Stimulated activated CD8-positive, alpha-beta memory T cell treated with anti-CD3 and anti-CD28 coated beads, Interleukin-15, amount 100 ng/mL, for 24 hours (primary cell): ENCODE measurements at places on chromosomes 5 and 9.

- DNase-seq: no peak
These were observed 11.0 kb downstream of the TRIO start for GRCh38 chr5:14153932-14154731.

DNA sequence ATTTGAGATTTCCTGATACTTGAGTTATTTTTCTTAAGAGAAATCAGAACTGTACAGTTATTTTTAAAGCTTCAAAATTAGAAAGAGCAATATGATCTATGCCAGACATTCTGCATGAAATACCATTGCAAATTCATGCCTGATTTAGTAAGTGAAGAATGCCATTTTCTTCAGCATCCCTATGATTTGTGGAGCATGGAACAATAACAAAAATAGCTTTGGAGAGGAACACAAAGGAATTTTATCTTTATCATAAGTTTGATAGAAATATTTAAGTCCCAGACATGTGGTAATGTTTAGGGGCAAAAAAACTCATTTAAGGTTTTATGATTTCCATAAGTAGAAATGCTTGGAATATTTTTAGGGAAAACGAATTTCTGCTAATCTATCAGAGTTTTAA is 1863.4 kb downstream of the EFNA5 start:
- DNase-seq: no peak

GRCh38 chr9:110969971-110970386 is 68.3 kb downstream of the LPAR1 start:
- DNase-seq: no peak

DNA sequence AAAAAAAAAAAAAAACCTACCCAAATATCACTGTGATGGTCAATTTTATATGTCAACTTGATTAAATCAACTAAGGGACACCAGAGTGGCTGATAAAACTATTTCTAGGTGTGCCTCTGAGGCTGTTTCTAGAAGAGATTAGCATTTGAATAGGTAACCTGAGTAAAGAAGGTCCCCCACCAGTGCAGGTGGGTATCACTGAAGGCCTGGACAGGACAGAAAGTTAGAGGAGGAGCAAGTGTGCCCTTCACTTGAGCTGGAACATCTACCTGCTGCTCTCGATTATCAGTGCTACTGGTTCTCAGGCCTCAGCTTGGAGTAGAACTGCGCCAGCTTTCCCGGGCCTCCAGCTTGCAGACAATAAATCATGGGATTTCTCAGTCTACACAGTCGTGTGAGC is 88.7 kb downstream of the TLE1 start:
- DNase-seq: no peak

GRCh38 chr5:108028883-108029282 is 353.0 kb downstream of the FBXL17 start:
- no peak for DNase-seq

DNA sequence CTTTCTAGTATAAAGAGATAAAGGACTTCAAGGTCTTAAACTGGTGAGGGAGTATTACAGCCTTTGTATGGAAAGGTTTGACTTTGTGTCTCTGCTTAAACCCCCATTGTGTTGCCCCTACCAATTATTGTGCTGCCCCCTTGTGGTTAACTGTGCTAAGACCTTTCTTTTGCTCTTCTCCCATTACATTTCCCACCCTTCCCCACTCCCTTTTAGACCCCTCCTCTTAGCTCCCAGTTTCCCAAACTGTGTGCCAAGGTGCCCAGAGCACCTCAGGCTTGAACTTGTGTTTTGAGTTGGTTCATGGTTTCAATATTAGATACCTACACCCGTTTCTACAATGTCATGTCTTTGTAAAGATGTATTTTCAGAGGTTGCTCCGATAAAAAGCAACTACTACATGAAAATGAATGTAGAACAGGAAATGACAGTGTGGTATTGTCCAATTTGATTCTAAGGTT is 2.9 kb downstream of the JAK2 start:
- no peak for DNase-seq

- DNase-seq: no peak
These were observed 352.7 kb downstream of the EBF1 start for GRCh38 chr5:158746979-158747378.

DNA sequence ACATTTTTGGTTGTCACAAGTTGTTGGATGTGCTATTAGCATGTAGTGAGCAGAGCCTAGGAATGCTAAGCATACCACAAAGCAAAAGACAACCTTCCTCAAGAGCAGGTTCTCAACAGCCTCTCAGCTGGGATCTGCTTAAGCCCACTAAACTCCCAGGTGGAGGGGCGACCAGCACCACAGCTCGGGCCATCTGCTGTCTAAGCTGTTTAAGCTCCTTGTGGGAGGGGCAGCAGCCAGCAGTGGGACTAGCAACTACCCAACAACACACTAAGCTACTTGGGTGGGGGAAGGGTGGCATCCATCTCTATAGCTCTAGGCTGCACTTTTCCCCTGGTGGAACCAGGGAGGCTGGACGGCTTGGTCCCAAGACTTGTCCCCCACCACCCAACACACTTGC is 1052.7 kb upstream of the ARRDC3 start:
- DNase-seq: no peak

DNA sequence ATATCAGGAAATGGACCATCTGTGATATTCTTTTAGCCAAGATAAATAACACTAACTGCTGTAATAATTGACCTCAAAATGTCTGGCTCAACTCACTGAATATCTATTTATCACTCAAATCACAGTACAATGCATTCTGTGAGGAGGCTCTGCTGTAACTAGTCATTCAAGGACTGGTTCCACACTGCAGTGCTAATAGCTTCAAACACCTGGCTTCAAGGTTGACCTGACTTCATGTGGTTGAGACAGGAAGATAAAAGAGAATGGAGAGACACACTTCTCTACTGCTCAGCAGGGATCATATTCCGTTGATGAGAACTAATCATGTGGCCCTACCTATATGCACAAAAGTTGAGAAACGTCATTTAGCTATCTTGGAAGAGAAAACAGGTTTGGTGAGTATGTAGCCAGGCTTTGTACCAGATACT is 3.4 kb upstream of the RHOBTB3 start:
- no peak for DNase-seq

DNA sequence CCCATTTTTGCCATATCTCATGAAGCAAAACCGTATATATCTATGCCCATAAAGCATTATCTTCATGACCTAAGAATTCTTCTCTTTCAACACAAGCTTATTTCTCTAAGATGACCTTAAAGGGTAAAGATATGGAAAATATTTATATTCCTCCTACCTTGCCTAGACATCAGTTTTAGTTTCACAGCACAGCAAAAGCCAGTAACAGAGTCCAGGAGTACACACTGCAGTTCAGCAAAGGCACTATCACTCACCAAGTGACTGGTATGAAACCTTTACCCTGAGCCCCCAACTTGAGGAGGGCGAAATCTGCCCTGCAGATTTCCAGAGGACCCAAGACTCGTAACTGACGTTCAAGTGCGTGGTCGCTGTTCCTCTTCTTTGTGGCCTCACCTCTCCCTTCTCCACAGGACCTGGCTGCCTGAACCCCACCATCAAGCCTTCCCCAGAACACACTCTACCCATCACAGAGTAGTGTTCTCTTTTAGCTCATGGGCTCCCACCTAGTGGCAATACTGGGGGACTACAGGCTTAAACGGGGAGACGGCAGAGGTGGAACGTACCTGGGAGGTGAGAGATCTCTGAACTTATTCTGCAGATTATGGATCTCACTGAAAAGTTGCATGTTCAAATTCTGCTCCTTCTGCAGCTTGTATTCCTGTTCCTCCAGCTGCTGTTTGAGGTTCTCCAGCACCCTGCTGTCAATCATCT is 141.0 kb downstream of the CDK5RAP2 start:
- no peak for DNase-seq

DNA sequence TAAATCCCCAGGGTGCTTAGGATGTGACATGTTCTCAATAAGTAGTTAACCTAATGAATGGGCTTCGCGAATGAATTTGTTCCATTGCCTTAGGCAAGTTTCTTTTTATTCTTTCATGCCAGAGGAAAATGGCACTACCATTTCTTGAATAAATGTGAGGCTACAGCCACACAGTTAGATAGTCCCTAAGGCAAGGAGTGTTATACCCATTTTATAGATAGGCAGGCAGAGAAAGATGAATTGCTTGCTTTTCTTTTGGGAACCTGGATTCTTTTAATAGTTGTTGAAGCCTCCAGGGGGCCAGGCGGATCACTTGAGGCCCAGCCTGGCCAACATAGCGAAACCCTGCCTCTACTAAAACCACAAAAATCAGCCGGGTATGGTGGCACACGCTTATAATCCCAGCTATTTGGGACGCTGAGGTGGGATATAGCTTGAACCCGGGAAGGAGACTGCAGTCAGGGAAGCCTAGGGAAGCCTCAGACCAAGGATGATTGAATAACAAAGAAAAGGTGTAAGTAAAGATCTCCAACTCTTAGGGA is 943 bp downstream of the NOP16 start:
- no peak for DNase-seq

DNA sequence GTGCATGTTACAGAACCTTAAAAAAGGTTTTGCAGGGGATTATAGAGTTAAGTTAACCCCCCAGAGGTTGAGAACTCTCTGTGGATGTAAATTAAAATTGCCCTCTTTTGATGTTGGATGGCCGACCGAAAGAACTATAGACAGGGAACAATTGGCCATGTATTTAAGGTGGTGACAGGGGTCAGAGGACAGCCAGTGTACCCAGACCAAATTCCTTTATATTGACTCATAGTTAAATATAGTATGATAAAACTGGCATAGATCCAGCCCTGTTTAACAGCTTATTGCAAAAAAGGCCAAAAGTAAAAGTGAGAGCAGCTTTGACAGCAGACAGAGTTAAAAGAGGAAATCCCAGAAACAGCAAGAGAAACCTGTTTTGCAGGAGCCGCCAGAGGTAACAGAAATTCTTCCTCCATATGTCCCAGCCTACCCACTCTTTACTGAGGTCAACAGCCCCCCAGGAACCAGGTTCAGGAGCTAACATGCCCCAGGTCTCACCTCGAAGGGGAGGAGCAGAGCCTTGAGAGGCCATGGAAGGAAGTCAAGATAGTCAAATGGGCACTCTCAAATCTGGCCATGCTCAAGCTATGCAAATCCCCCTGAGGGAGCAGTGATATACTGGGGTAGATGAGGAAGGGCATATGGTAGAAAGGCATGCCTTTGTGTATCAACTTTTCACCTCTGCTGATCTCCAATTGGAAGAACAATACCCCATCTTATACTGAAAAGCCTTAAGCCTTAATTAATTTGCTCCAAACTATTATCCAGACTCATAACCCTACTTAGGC is 156.4 kb upstream of the COX7C start:
- DNase-seq: no peak

DNA sequence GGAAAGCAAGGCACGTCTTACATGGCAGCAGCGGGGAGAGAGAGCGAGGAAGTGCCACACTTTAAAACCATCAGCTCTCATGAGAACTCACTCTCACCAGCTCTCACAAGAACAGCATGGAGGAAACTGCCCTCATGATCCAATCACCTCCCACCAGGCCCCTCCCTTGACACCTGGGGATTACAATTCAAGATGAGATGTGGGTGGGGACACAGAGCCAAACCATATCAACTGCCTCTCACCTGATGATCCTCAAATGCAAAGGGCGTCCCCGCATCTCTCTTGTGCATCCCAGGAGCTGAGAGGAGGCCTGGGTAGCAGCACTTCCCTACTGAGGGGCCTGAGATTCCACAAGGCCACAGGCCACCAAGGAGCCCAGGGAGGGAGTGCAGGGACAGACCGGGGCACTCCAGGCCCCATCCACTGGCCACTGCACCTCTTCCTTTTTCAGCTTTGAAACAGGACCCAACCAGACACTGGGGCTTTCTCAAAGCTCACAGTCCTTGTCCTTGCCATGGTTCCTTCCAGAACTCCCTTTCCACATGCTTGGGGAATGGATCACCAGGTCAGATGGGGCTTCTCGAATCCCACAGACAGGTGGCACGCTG is 54.5 kb upstream of the IL17B start:
- DNase-seq: no peak

- DNase-seq: no peak
These were observed 297.2 kb downstream of the DRD1 start for GRCh38 chr5:175146733-175147132.

- no peak for DNase-seq
These were observed 69.2 kb upstream of the PPP1R26 start for GRCh38 chr9:135410421-135410820.

- no peak for DNase-seq
These were observed 35.2 kb upstream of the PITX1 start for GRCh38 chr5:135069016-135069770.

- DNase-seq: no peak
These were observed 1.2 kb downstream of the ZBTB5 start for GRCh38 chr9:37464006-37464405.

- DNase-seq: no peak
These were observed 25.2 kb downstream of the SKP2 start for GRCh38 chr5:36177154-36177553.

- DNase-seq: no peak
These were observed 66.9 kb downstream of the SPATA31C2 start for GRCh38 chr9:88071331-88071730.

DNA sequence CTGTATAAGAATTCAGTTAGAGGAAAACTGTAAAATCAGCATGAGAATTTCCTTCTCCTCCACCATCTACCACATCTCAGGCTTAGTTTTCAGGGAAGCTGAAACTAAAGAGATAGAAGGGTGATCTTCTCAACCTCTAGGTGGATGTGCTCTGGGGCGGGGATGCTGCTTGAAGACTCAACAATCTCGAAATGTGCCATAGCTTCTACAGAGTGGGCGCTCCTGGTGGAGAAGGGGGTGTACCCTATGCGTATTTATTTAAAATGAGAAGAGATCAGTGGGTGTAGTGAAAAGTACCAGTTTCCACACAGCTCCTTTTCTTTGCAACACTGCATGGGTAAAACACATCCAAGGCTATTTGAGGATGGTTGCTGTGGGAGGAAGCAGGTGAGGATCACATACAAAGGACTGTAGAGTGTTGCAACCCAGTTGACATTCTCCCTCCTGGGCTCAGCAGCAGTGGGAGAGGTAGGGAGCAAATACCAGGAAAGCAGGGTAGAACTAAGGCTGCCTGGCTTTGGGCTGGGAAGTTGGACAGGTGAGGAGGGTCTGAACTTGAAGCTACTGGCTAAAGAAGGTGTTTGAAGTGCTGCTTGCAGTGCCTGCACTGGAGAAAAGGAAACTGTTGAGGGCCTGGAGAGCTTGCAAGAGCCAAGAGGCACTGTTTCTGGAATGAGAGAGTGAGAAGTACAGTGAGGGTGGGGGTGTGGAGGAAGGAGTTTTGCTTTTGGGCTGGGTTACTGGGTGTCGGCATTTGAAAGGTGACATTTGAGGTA is 73.1 kb downstream of the MAST4 start:
- no peak for DNase-seq
